B cell (primary cell): ENCODE measurements at places on chromosomes 11 and 22.

- DNase-seq, result peak; percentile 46
These were observed 522 bp downstream of the CORO1B start for GRCh38 chr11:67442504-67443404.

- no peak for DNase-seq
These were observed 24.7 kb downstream of the TPCN2 start for GRCh38 chr11:69073469-69073868.

DNA sequence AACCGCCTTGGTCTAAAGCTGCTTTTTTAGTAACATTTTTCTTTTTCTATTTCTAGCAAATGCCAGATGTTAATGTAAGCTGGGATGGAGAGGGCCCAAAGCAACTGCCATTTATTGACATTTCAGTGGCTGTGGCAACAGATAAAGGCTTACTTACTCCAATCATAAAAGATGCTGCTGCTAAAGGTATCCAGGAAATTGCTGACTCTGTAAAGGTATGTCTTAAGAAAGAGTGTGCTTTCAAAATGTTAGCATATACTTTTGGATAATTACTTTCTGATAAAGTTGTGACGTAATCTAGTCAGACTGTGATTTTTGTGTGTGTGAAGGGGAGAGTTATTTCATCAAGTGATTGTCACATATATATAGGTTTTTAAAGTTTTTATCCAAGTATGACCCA, 68.1 kb downstream of the PDHX start:
- no peak for DNase-seq

DNA sequence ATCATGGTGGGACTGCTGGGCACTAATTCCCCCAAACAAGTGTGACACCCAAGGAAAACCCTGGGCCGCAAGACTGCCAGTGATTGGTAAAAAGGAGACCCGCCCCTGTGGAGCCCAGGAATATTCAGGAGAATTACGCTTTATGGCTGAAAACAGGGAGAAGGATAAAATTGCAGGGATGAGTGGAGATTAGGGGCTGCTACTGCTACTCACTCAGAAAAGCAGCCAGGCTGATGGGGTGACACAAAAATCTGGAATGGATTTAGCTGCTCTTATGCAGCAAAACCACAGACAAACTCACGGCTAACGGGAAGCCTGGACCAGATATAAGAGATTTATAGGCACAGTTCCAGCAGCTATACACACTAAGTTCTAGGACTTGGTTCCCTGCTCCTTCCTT, 4.4 kb upstream of the FBXO3 start:
- DNase-seq, result no peak

- peak; percentile 20 for DNase-seq
These were observed at the start of gene CFAP300 for GRCh38 chr11:102047305-102047924. Gene CFAP300, plus strand, starts transcription at chr11:102047437. Its CDS starts 34 bp downstream, at chr11:102047471.

GRCh38 chr11:12838463-12839123, 164.4 kb downstream of the TEAD1 start:
- DNase-seq, result no peak

- no peak for DNase-seq
These were observed 100.2 kb downstream of the C11orf87 start for GRCh38 chr11:109522116-109522755.

DNA sequence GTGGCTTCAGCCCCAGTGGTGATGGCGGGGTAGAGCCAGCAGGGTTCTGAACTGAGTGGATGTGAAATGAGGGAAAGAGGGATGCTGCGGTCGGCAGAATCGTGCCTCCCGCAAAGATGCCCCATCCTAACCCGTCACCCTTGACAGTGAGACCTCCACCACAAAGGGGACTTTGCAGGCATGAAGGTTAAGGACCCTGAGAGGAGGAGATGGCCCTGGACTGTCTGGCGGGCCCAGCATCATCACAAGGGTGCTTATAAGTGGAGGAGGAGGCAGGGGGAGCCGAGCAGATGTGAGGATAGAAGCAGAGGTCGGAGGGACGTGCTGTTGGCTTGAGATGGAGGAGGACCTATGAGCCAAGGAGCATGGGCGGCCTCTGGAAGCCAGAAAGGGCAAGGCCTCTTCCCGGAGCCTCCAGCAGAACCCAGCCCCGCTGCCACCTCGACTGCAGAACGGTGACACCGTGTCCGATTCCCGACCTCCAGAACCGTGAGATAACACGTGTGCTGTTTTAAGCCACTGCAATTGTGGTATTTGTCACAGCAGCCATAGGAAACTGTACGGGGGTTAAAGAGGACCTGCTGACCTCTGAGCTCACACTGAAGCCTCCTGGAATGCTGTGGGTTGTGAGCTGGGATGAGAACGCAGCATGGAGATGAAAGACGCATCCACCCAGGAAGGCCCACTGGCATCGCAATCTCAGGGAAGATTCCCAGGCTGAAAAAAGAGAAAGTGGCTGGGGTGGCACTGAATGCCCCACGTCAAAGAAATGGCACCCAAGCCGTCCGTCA, 10.9 kb downstream of the LINC01488 start:
- no peak for DNase-seq

GRCh38 chr11:95373241-95373640, 142.2 kb upstream of the SESN3 start:
- no peak for DNase-seq

GRCh38 chr22:36617694-36618522, 85.6 kb downstream of the CACNG2 start:
- DNase-seq, result no peak

- DNase-seq, result no peak
These were observed 1.5 kb downstream of the TMEM121B start for GRCh38 chr22:17119481-17120202.

DNA sequence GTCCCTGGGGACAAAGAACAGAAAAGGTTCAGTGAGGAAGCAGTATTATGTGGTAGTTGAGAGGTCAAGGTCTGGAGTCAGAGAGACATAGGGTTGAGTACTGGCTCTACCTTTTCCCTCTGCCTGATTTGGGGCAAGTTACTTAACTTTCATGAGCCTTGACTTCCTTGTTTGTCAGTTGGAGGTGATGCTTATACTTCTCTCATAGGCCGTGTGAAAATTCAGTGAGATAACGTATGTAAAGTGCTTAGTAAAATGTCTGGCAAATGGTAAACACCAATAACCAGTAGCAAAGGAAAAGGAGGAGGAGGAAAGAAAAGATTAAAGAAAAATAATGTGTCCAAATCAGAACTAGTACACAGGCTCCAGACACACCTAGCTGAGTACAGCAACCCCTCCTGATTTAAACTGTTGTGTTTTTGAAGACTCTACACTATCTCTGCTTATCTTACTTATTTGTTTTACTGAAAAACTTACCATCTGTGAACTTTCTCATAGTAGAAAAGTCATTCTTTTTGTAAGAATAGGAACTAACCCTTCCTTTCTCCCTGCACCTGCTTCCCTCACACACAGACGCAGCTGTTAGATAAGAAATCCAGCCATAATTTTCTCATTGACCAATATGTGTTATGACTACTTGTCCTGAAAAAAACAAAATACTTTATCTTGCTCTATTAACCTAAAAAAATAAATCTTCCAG, 126.9 kb downstream of the CD44 start:
- no peak for DNase-seq

DNA sequence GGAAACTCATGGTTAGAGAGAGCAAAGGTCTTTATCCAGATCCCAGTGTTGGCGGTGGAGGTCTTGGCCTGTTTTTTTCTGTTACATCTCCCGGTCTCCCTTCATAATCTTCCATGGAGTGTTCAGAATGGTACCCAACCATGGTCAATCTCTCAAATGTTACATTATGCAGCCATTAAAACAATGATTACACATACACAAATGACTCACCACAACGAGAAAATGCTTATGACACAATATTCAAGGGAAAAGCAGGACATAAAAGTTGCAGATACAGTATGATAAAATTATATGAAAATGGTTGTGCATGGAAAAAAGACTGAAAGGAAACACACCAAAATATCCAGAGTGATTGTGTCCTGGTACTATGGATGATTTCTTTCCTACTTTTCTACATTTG, 17.8 kb upstream of the CSNK1E start:
- no peak for DNase-seq

GRCh38 chr11:96388891-96389719, 607 bp downstream of the CCDC82 start:
- peak; percentile 7 for DNase-seq

DNA sequence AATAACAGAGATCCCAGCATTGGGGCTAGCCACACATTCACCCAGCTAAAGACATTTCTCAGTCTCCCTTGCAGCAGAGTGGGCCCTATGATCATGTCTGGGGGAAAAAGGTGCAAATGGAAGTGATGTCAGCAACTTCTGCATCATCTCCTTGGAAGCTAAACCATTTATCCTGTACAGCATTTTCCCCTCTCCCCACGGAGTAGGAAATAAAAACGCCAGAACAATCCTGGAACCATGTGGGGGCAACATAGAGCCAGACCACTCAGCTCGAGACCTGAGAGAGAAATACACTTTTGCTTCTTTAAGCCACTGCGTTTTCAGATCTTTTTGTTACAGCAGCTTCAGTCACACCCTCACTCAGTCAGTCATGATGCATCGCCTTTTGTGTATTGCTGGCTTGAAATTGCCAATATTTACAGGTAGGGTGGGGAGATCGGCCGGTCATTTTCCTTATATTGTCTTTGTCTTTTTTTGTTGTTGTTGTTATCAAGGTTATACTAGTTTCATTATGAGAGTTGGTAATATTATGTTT, 9.1 kb upstream of the RAC2 start:
- DNase-seq, result no peak

- no peak for DNase-seq
These were observed 86.7 kb downstream of the OSBP2 start for GRCh38 chr22:30781271-30781875.

GRCh38 chr22:43275545-43276317, 67.4 kb downstream of the SCUBE1 start:
- no peak for DNase-seq

DNA sequence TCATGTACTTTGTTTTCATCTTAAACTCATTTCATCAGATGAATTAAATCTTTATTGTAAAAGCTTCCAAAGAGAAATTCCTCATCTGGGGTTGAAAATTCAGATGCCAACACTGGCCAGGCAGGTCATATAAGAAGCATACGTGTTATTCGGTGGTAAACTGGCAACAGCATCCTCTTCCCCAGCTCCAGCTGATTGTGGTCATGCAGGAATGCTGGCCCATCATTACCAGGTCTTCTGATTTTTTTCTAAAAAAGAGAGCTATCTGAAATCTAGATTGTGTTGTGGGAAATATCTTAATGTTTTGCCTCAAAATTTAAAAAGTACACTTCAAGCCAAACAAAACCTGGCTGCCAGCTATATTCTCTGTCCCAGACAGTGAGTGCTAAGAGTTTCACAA, 53.6 kb downstream of the ARFGAP2 start:
- DNase-seq, result no peak

GRCh38 chr11:80103142-80103859, 662.5 kb upstream of the TENM4 start:
- DNase-seq, result no peak

DNA sequence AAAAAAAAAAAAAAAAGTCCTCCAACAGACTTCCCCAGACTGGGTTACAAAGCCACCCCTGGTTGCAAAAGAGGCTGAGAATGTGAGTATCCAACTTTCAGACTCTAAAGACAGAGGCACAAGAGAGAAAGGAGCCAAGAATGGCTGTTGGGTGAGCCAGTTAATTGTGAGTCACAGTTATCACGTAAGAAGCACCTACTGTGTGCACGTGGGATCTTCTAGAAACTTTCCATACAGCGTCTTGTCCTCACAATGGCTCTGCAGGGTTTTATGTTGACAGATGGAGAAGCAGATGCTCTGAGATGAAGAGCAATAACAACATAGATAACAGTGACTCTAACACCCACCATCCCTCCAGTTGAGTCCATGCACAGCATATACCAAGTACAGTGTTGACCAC, 41.0 kb downstream of the CD82 start:
- no peak for DNase-seq

GRCh38 chr22:19232623-19233022, 54.1 kb upstream of the SLC25A1 start:
- no peak for DNase-seq

DNA sequence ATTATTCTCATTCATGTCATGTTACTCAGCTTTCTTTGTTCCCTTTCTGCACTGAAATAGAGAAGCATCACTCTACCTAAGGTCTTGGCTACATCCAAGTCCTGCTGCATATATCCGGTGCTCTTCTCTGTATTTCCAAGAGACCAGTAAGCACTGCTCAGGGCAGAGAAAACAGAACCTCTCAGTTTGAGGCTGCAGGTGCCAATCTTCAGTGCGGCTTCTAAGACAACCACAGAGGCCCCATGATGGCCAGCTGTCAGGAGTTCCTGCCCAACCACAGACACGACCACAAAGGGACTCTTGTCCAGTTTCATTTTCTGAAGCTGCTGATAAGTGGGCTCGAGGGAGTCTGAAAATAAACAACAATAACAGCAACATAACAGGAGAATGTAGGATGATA, 378.4 kb upstream of the PITPNB start:
- no peak for DNase-seq

DNA sequence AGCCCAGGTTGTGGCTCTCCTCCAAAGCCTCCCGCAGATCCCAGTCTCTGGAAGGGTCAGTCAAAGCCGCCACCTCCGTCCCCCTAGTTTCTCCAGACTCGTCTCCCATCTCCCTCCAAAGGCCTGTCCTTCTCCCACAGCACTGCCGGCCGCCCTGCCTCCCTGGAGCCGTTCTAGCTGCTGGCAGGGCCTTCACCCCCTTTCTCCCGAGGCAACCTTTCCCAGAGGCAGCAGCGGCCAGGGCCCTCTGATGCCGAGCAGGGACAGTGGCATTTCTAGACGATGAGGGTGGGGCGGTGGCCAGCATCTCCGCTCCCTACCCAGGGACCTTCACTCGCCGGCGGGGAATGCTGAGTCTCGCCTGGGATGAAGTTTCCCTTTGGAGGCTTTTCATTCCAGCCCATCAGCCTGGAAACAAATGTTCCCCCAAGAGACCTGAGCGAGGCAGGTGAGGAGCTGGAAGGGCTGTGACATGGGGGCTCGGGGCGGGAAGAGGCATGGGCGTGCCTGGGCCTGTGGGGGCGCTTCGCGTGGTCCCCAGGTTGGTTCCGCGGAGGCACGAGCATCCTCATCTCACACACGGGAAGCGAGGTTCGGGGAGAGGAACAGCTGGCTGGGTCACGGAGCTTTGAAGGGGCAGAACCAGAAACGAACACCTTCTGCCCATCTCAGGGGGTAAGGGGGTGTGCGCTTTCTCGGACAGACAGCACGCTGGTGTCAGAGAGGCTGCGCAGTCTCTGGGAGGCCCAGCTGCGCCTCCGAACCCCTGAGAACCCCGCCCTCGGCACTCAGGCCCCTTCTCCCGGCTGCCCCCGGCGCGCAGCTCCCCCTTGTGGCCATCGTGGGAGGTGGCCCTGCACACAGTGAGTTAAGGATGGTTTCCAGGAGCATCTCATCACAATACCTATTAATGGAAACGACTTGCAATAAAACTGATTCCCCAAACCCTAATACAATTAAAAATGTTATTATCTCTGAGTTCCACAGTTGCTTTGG, 18.1 kb upstream of the KLHL35 start:
- DNase-seq, result peak; percentile 35
